ENCODE measurements at places on chromosomes 3 and 15. TPM values are rescaled to one million over a fixed set of nuclear protein-coding genes. Genes with fewer than 3 reads are reported as not detected.

DNA sequence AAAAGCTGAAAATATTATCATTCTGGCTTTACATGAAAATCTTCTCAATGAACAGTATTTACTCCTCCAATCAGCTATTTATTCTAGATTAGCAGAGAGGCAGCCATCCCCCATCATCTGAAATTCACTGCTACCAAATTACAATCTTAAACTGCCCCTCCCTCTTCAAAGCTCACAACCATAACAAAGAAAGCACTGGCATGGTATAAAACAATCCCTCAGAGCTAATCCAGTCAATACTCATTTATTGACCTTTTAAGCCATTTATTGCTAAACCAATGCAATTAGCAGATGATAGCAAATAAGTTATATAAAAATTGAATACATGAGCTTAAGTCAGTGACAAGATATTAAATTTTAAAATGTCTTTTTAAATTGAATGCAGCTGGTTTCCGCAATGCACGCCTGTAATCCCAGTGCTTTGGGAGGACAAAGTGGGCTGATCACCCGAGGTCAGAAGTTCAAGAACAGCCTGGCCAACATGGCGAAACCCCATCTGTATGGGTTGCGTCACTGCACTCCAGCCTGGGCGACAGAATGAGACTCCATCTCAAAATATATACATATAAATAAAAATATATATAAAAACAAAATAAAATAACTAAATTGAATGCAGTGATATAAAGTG, 12.1 kb downstream of the SLC4A7 start:
- DNase-seq: no peak

GRCh38 chr3:58074997-58075396, 66.8 kb downstream of the FLNB start:
- DNase-seq: no peak

- no peak for DNase-seq
These were observed 270.5 kb downstream of the TUSC7 start for GRCh38 chr3:116980099-116980498.

- DNase-seq: no peak
These were observed 6.6 kb downstream of the GABRB3 start for GRCh38 chr15:26766262-26766661.

The NR2E3 gene
- polyA plus RNA-seq: not detected

- DNase-seq: no peak
These were observed 845.0 kb upstream of the NECTIN3 start for GRCh38 chr3:110226645-110227044.
